ENCODE measurements at places on chromosomes 7 and 10.

DNA sequence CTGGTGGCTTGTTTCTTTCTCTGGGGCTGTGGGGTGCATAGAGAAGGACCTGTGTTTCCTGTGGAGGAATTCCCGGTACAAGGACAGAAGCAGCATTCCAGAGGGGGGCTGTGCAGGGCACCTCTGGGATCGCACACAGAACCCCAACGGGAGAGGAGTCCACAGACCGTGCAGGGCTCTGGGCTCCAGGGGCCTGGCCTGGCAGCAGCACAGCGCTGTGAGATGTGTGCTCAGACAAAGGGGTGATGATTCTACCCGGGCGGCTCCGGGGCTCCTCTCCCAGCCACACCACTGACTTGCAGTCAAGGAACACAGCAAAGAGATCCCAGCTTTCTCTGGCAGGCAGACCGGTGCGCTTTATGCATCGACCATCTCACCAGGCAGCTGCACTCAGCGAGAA, 6.9 kb upstream of the SHH start:
- no peak for DNase-seq

- DNase-seq, result no peak
Observed at GRCh38 chr10:4285121-4285520, 500.1 kb upstream of the KLF6 start.

DNA sequence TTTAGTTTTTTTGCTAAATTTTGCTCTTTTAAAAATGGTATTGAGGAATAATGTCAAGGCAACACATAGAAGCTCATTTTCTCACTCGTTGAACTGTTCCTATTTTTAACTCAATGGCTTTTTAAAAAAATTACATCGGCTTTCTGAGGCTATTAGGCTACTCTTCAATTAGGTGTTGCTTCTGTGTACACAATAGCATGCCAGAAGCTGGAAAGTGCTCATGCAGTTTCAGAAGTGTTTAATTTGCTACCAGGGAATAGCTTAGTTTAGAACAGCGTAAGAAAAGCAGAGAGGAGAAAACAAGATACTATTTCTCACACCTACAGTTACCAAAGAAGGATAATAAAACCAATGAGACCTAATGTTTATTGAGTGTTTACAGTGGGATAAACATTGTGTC, 157.4 kb downstream of the NXPH1 start:
- DNase-seq, result no peak

GRCh38 chr10:987620-987869, 689 bp upstream of the GTPBP4 start:
- DNase-seq, result no peak

DNA sequence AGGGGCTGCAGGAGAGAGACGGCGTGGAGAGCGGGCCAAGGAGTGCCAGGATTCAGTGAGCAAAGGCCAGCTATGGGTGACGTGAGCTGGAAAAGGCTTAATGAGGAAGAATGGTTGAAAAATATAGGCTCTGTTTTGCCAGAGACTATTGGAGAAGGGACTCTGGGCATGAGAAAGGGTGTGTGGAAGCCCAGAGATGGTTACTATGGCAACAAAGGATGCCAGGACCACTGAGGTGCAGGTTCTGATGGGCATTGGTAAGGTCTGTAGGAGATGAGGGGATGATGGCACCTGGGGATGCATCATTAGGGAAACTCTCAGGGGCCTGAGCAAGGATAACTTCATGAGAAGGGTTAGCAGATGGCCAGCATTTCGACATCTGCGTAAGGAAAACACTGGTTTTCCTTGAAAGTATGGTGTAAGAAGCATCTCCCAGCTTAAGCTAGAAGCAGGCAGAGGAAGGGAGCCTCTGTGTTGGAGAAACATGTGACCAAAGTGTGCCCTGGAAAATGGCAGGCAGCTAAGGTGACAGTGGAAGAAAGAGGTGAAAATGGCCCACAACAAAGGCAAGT, 21.6 kb upstream of the FAM180A start:
- DNase-seq, result no peak

DNA sequence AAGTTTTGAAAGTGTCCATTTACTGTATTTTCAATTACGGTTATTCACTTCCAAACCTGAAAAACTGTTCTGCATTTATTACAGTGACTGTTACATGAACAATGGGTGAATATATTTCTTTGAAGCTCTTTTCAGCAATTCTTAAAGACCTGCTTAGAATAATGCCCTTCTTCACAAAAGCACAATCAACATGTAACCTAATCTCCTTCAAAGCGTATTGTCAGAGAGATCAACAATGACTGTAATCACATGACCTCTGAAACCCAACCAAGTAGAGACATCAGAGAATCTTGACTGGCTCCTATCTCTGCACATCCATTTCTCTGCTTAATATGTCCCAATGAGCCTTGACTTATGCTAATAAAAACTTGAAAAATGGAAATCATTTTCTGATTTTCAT, 126.7 kb downstream of the NRCAM start:
- no peak for DNase-seq

- DNase-seq, result no peak
Observed at GRCh38 chr7:130505753-130506152, 13.9 kb downstream of the MEST start.

DNA sequence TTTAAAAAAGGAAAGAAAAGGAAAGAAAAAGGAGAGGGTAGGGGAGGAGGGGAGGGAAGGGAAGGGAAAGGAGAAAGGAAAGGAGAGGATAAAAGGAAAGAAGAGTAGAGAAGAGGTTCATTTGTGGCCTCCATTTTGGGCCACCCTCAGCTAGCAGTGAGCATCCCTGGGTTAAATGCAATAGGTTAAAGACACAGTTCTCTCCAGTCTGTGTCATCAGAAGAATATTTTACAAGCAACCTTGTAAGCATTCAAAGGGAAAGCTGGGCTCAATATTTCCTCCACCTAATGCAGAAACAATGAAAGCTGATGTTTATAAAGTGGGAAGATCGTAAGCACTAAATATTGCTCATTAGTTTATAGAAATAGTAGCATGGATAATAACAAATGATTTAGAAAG, 219.1 kb upstream of the PITRM1 start:
- DNase-seq, result no peak

Measured in CMK (cell line).